GM12878 (cell line): ENCODE measurements at places on chromosomes 13 and 19.

DNA sequence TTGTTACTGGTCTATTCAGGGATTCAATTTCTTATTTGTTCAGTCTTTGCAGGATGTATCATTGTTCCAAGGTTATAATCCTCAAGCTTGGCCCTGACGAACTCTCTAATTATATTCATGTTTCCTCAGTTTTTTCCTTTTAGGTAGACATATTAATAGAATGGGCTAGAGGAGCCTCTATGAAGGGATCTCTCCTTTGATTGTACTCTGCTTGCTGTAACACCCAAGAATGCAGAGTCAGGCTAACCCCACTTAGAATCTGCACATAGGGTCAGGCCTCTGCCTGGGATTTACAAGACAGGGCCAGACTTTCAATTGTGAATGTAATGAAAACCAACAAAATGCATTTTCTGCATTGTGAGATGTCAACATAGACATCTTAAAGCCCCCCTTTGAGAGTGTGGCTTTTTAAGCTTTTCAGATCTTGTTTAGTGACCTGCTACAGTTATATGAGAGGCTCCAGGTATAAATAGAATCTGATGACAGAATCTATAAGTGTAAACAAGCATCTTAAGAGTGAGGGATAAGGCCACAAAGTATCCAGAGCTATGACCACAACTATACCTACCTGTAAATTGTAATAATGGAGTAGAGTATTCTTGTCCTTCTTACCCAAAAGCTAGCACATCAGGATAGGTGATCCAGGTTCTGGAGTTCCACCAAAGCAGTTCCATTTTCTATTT, 5.5 kb downstream of the ZNF493 start:
- no peak overlapping the region for H3K27ac ChIP-seq
- peaks cover 6% of the 10 kb centered on the region; the same call in 1 of the 2 replicates for H3K36me3 ChIP-seq
- H3K4me1 ChIP-seq = no peaks in the 10 kb centered on the region
- no peak for DNase-seq
- no peaks in the 10 kb centered on the region for H3K27me3 ChIP-seq
- H3K4me3 ChIP-seq = no peak overlapping the region

GRCh38 chr19:31334849-31335624, 14.2 kb downstream of the TSHZ3 start:
- no peak overlapping the region for H3K27ac ChIP-seq
- no peak overlapping the region for H3K4me3 ChIP-seq
- H3K27me3 ChIP-seq = no peaks in the 10 kb centered on the region
- H3K4me1 ChIP-seq = no peaks in the 10 kb centered on the region
- no peaks in the 10 kb centered on the region for H3K36me3 ChIP-seq

GRCh38 chr13:47796816-47797215, 204.3 kb downstream of the SUCLA2 start:
- no peaks in the 10 kb centered on the region for H3K27me3 ChIP-seq
- H3K4me1 ChIP-seq = no peaks in the 10 kb centered on the region
- no peak for DNase-seq
- H3K36me3 ChIP-seq = no peaks in the 10 kb centered on the region

GRCh38 chr19:33207040-33207620, 13.0 kb downstream of the LRP3 start:
- H3K4me3 ChIP-seq = no peak overlapping the region
- no peak overlapping the region for H3K27ac ChIP-seq

- no peaks in the 10 kb centered on the region for H3K27me3 ChIP-seq
- no peaks in the 10 kb centered on the region for H3K4me1 ChIP-seq
- no peak overlapping the region for H3K27ac ChIP-seq
These were observed 29.2 kb downstream of the ZNF844 start for GRCh38 chr19:12093777-12094176.
